ENCODE measurements at places on chromosomes 11 and 22.
A peak's percentile ranks its signal among the peaks of the same experiment; 100 is the strongest.

- DNase-seq: no peak
Measured at GRCh38 chr22:49994361-49995040, 18.1 kb downstream of the IL17REL start.

DNA sequence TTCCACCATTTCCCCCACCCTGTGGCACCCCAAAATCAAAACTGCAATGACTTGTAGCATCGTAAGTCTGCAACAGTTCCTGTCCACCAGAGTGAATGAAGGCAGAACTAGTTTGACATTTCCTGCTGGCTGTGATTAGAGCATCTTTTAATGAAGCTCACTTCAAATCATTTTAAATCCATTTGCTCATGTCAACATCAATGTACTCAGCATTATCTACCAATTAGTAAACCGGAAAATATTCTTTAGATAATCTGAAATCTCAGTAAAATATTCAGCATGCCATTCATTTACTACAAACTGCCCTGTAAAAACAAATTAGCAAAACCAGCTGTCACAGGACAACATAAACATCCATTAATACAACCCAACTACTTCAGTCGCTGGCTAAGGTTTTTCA is 38.1 kb downstream of the CADM1 start:
- no peak for DNase-seq

DNA sequence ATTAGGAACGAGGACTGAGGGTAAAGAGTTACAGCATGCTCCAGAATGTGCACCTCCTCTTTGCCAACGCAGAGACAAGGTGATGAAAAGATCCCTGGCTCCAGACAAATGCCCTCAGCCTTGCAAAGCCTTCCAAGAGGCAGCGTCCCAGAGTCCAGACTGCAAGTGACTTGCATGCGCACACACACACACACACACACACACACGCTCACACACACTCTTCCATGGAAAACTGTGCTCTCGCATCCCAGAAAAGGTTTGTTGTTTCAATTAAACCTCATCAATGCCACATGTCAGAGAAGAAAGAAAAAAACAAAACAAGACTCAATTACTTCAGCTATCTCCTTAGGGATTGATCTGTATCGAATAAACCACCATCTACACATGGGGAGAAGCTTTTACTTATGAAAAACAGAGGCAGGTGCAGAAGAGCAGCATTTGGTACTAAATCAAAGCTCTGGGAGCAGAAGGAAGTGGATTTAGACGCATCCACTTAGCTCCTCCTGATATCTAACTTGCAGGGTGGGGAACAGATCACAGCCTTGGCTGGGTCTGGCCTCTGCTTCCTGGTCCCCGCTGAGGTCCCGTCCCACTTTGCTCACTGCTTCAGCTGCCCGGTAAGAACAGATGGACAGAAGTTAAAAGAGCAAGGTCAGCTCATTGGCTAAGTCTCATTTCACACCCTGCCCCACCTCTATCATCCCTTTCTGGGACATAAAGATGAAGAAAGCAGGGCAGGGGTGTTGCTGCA is 249.8 kb upstream of the BLID start:
- no peak for DNase-seq

- no peak for DNase-seq
Measured at GRCh38 chr11:134646561-134646960, 234.5 kb upstream of the B3GAT1 start.

GRCh38 chr22:46770726-46771125 is 8.3 kb downstream of the TBC1D22A start:
- DNase-seq: no peak

DNA sequence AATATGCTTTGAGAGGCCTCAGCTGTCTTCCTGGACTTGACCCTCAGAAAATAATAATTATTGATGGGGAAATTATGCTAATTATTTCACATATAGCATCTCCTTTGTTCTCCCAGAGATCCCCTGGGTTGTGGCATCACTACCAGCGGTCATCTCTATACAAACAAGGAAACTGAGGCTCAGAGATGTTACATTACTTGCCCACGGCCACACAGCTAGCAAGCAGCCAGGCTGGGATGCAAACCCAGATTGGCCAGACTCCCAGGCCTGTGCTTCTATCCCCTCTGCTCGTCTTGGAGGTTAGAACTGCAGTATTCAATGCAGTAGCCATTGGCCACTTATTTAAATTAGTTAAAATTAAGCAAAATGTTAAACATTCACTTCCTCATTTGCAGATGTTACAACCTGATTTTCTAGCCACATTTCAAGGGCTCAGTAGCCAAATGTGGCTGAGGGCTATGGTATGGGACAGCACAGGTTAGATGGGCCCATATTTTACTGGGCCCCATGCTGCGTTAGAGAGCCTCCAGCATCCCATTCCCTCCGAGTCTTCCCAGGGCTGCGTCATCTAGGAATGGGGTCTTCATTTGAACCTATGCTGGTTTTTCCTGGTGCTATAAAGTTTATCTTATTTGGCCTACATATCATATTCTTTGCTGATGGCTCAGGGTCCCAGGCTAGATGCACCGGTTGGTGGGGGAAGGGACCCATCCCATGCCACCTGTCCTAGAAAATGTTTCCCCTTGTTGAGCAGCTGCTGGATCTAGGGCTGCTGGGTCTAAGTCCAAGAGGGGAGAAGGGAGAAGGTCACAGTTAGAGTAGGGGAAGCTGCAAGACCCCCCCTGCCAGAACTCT is 2.2 kb downstream of the SLC35C1 start:
- no peak for DNase-seq

DNA sequence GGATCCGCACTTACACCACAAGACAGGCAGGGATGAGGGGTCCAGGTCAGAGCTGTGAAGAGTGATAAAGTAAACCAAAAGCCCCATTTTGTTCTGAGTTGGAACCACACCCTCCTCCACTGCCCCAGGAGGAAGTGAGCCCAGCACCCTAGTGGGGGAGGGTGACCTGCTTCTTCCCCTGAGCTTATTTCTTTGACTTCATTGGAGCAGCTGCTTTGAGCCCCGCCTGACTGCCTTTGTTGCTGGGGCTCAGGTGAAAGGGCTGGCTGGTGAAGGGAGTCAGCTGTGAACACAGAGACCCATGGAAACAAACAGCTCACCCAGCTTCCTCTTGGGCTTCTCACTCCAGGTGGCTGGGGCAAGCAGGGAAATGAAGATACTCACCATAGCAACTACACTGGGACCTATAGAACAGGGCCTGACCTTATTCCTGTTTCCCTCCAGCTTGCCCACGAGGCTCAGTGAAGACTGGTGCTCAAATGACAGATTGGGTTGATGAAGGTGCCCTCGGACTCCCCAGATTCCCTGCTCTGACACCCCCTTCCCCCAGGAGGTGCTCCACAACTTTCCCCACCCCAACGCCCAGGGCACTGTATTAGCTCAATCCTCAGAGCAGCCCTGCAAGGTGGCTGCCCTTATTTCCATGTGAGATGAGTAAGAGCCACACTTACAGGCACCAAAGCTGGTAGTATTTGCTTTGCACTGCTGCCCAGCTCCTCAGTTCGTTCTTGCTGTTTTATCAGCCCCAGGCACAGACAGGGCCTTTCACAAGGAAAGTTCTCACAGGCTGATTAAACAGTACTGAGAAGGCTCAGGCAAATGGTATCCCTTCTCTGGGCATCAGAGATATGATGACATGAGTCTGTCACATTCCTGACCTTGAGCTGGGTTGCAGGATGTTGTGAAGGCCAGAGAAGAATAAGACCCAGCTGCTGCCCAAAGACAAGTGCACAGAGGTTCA is 2.4 kb downstream of the UCP2 start:
- peak; percentile 97 for DNase-seq

DNA sequence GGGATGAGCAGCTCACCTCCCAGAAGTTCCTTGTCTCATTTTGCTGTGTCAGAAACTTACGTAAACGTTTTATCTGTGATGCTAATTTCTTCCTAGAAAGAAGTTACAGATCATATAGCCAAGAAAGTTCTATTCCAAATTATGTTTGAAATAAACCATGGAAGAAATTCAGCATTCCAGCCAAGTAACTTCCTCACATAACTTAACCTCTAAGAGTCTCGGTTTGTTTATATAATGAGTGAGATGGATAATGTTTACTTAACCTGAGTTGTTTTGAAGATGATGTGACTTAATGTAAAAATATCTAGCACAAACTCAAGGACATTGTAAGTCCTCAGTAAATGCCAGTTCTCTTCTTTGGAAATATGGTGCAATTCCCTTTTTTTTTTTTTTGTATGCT is 8.9 kb upstream of the MUC15 start:
- DNase-seq: no peak

DNA sequence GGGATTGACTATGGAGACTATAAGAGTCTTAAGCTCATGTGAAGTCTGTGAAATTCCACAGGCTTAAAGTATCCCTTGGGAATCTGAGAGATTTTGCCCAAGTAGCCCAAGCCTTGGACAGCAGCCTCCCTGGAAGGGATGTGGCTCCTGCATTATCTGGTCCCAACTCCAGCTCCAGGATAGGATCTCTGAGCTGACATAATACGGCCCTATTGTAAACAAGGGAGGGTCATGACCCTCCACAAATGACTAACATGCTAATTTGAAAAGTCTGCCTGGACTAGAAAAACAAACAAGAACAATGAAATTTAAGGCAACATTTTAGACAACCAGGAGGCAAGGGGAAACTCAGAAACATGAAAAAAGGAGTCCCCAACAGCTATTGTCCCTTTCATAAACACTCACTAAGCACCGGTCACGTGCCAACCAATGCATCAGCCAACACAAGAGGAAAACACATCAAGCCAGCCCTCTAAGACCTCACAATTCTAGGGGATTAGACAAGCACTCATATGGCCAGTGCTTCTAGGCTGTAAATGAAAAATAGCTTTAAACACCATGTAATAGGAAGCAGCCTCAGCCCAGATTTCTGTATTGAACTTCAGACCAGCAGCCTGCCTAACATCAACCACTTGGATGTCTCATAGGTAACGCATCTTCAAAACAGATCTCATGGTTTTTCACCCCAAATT is 101.2 kb upstream of the TIMP3 start:
- no peak for DNase-seq

DNA sequence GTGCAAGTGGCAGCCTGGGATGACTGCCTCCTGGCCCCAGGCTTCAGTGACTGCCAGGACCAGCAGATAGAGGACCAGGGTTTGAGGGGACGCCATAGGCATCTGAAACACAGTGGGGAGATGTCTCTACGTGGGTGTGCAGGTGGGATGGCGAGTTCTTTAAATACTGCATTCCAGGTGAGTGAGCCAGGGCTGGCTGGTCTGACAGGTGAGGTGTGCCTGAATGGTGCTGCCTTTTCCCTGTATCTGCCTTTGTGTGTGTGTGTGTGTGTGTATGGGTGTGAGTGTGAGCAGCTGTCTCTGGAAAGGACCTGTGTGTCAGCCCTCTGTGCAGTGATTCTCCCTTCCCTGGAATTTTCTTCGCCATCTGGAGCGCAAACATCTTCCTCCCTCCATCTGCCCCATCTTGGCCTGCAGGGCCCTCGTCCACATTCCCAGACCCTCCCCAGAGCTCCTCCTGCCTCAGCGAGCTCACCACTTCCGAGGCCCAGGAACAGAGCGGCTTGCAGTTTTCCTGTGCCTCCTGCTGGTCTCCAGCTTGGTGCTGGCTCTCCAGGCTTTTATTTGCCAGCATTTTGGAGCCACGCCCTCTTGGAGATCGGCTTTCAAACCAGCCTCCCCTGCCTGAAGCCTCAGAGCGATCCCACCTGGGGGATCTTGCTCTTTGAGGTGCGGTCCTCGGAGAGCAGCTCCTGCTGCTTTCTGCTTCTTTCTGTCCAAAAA is at the start of gene GPHA2:
TSS of gene GPHA2 (minus strand) at position 535 of the 723 bp plus-strand sequence. CDS start at position 102, 433 bp downstream.
- no peak for DNase-seq

DNA sequence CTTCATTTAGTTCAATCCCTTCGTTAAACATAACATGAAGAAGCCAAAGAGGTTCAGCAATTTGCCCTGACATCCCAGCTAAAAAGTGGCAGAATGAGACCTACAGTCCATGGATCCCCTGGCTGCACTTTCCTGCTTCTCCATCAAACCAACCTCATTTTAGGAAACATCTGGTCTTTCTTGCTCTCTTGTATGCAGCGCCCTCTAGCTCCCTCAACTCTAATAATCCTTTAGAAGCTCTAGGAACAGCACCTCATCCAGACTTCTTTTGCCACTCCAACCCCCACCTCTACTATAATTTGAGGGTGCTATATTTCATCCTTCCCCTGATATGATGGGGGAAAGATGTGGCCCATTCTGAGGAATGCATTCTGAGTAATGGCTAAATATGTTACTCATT is 7.4 kb downstream of the CNTF start:
- peak; percentile 65 for DNase-seq

DNA sequence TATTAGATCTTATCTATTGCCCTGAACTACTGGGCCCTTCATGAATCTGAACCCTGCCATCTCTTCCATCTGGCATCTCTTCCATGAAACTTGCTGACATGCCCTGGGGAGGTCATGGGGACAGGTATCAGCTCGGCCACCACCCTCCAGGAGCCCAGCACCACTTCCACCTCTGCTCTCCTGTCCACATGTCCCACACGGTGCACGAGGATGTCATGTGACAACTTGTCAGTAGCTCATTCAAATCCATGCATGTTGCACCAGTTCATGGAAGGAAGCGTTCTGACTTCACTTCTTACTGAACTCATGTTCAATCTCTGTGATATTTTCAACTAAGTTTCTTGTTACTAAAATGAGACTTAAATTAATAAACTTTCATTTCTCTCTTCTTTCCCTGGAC is 16.6 kb downstream of the YPEL1 start:
- DNase-seq: no peak

DNA sequence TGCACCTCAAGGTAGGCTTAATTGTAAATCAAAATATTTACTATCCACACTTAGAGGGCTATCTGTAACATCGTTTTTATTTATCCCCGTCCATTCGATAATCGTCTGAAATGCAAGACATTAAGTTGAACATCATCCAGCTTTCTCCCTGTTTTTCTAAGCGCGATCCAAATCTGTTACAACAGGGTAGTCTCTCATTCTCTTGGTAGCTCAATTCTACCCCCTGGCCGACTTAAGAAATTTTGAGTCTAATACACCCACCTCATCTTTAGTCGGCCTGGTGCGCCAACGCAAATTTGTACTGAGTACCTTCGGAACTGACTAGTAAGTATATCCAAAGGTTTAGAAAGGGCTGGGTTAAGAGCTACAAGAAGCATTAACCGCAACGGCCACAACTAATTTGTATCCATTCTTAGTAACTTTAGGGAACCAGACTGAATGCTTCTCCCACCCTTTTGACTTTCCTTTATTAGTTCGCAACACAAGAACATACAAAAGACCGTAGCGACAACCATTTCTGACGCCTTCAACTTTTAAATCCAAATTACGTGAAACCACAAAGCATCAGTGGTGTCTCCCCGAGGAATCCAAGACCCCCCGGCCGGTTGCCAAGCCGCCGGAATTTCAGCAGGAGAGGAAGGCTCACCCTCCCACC is 1.0 kb upstream of the ZNF143 start:
- DNase-seq: peak; percentile 67
